Lung microvascular endothelial cell (primary cell): ENCODE measurements at places on chromosomes 4 and X.
A peak's percentile ranks its signal among the peaks of the same experiment; 100 is the strongest.

- DNase-seq = no peak
Observed at GRCh38 chrX:151397741-151398070, 700 bp downstream of the VMA21 start.

DNA sequence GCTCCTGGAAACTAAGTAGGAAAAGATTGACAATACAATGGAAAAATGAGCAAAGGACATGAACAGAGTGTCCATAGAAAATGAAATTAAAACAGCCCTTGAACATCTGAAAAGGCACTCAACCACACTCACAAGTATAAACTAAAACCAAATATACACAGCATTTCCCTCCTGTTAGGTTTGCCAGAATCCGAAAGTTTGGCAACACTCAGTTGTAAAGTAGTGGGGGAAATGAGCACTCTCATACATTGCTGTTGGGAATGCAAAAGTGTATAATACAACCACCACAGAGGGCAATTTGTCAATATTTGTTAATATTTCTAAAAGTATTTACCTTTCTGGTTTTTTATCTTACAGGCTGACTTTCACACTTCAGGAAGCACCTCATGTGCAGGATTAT is 84.2 kb upstream of the TMEM164 start:
- DNase-seq = peak; percentile 25

GRCh38 chr4:8399298-8399697 is 41.2 kb downstream of the ACOX3 start:
- no peak for DNase-seq

DNA sequence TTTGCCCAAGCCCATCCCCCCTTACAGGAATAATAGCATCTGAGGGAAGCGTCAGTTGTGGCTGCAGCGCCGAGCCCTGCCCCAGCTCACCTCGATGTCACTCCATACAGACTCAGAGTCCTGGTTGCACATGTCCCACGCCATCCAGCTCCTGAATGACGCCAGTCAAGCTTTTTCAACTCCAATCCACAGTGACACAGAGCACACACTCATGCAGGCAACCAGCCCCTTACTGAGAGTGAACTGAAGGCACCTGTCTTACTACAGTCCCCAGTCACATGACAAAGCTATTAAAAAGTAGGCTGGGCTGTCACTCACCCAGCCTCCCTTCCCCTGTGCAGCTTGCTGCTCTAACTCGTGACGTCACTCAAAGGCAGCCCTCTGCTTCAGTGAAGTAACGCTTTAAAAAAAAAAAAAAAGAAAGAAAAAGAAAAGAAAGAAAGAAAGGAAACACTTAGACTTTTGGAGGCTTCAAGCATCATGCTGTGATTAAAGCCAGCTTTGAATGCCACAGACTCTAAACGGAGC is at the start of gene PPARGC1A:
PPARGC1A (minus strand) TSS at position 234 of the 528 bp plus-strand sequence; CDS start at position 144, 90 bp downstream.
- DNase-seq = no peak

GRCh38 chr4:152635851-152636250 is 43.9 kb downstream of the TMEM154 start:
- no peak for DNase-seq

- DNase-seq = no peak
Observed at GRCh38 chr4:113141901-113142346, 92.5 kb downstream of the ANK2 start.

DNA sequence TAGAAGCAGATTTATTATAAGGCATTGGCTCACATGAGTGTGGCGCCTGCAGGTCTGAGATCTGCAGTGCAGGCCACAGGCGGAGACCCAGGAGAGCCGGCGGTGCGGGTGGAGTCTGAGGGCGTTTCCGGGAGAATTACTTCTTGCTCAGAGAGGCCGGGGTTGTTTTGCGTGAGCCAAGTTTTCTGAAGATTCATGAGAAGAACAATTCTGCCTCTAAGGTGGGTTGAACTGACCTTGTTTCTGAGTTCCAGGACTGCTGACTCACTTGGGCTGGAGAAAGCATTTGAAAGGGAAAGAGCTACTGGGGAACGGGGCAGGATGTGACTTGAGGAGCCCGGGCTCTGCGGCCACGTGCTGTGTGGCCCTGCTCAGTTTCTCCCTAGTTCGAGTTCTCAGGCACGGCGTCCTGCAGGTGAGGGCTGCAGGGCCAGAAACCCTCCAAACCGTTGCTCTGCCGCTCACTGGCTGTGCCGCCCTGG is 36.7 kb upstream of the SORCS2 start:
- peak; percentile 18 for DNase-seq

DNA sequence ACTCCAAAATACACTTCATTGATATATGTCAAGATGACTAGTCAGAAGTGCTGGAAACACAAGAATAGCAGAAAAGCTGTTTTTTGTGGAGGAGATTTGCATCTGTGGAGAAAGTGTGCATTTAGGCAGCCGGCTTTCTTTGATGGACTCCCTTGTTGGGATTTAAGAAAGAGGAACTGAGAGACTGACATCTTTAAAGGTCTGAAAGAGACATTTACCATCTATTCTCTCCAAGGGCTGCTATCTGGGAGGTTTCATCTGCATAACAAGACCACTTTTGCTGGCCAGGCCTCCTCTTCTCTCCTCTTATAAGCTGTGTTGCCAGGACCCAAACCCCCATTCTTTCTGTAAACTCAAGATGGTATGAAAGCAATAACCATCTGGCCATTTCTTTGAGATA is 1065.0 kb downstream of the NLGN4X start:
- no peak for DNase-seq

- no peak for DNase-seq
Observed at GRCh38 chr4:161148051-161148450, 1015.7 kb downstream of the FSTL5 start.

DNA sequence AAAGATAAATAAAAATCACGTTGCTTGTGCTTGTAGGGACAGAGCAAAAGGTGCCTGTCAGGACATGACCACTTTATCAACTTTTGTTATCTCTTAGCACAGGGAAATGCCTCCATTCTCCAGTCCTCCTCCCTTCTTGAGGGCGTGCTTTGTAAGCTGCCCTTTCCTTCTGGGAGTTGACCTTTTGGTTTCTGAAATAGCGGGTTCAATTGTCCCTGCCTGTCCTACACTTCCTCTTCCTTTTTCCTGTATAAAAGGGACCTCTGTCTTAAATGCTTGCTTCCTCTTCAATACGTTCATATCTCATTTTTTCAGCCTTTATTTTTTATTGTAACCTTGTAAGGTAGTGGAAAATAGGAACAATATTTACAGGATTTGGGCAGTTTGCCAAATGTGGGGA is 153.5 kb downstream of the SH3BGRL start:
- DNase-seq = peak; percentile 5

DNA sequence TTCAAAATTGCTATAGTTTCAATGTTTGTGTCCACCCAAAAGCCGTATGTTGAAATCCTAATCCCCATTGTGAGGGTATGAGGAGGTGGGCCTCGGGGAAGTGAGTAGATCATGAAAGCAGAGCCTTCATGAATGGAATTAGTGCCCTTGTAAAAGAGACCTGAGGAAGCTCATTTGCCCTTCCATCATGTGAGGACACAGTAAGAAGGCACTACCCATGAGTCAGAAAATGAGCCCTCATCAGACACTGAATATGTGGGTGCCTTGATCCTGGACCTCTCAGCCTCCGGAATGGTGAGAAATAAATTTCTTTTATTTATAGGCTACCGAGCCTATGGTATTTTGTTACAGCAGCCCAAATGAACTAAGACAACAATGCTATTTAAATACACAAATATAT is 57.7 kb upstream of the EFHC2 start:
- no peak for DNase-seq

DNA sequence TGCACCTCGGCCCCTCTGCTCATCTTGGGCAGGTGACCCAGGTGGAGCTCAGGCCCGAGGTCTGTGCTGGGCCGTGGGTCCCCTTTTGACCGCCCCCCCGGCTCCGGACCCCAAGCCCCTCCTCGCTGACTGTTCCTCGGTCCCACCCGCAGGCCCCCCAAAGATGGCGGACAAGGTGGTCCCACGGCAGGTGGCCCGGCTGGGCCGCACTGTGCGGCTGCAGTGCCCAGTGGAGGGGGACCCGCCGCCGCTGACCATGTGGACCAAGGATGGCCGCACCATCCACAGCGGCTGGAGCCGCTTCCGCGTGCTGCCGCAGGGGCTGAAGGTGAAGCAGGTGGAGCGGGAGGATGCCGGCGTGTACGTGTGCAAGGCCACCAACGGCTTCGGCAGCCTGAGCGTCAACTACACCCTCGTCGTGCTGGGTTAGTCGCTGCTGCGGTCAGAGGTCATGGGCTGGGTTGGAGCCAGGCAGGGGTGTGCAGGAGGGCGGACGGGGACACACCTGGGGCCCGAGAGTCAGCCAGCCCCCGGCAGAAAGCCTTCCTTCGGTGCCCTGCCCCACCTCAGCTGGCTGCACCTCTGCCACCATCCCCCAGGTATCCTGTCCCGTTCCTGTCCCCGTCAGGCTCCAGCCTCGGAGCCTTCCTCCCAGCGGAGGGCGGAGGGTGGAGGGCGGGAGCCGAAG is 10.8 kb downstream of the FGFRL1 start:
- DNase-seq = no peak

DNA sequence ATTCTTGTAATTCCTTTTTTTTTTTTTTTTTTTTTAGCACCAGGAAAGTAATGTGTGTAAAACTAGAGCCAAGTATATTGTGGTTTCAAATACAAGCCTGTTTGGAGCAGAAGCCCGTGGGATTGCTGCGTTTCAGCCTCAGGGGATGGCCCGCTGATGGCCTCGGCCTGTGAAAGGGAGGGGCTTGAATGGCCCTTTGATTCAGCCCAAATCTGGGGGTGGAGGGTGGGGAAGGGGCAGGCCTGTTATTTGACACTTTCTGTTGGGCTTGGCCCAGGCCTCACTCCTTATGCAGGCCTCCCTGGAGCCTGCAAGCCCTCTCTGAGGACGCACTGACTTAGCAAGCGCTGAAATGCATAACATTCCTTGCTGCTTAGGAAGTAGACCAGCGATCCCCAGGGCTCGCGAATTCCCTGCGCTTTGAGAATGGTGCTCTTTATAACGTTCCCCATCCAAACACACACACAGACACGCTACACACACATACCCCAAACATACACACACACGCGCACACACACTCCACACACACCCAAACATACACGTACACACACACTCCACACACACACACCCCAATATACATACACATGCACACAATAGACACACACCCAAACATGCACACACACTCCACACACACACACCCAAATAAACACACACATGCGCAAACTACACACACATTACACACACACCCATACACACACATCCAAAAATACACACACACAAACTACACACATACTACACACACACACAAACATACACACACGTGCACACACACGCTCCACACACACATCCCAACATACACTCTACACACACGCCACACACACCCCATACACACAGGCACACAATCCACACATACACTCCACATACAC is 29.6 kb downstream of the TLR10 start:
- DNase-seq = no peak

- DNase-seq = no peak
Observed at GRCh38 chr4:186755550-186756519, 32.2 kb upstream of the FAT1 start.

DNA sequence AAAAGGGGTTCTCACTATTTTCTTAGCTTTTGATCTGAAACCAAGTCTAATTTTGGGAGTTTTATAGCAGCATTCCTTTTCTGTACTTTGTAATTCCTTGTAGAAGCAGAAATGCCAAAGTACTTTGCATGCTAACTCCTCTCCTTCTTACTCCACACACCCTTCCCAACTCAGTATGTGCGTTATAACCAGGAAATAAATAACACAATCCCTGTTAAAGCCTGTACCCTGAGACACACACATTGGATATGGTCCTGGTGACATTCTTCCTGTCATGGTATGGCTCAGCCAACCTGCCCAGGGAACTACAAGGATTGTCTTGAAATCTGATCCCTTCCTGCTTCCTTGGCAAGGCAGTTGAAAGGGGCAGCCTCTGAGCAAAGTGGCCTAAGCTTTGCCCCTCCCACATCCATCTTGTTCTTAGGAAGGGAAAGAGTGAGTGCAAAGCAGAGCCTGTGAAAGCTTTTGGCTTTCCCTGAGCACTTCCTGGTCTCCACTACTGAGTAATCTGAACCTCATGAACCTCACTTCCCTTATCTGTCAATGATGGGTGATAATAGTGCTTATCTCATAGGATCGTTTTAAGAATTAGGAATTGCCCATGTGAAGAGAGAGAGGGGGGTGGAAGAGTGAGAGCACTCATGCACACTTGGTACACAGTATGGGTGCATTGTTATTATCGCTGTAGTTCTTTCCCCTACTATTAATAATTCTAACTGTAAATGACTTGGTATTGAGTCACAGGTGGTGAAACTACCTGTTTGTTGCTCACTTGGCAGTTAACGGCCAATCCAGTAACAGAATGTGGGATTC is 109.3 kb downstream of the AFF2 start:
- DNase-seq = no peak

DNA sequence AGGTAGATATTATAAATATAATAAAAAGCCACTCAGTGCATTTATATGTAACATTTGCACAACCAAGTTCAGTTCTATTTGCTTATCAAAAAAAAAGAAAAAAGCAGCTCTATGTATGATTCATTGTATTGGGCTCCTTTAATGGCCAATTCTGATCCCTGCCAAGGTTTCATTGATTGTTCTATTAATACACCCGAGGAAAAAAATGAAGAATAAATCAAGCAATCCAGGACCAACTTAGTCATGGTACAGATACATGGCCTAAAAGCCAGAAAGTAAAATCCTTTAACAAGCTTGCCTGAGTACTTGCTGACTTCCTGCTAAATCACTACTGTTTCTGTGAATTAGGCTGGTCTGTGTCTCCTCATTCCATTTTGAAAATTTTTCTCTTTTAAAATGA is 77.6 kb upstream of the PCDH7 start:
- no peak for DNase-seq

- peak; percentile 17 for DNase-seq
Observed at GRCh38 chr4:21879187-21879586, 69.4 kb downstream of the KCNIP4 start.

DNA sequence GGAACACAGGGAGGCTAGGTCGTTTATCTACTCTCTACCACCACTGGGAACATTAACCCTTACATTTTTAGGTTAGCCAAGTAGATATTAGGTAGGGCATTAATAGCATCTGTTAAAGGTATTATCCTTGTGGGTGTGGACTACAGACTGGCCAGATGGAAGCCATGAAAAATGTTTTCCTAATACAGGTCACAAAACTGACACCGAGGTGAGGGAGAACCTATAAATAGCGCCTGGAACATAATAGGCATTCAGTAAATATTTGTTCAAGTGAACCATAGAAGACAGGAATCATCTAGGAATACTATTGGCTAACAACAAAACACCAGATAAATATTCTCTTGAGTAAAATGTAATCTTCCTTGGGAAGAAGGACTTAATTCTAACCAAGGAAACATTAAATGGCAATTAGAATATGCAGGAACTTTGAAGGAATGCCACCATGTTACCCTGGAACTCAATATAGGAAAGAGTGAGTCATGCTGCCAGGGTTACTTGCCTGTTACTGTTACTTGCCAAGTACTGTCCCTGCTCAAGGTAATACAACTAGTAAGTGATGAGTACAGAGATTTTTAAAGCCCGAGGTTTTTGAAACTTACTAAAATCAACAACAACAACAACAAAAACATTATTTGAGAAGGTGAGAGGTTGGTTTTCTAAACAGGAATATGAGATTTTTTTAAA is 79.0 kb downstream of the SOX3 start:
- no peak for DNase-seq

- DNase-seq = no peak
Observed at GRCh38 chr4:112352736-112353135, 55.6 kb downstream of the ALPK1 start.
